Immature natural killer cell (primary cell): ENCODE measurements at places on chromosomes 2 and 18. TPM values are rescaled to one million over a fixed set of nuclear protein-coding genes. Genes with fewer than 3 reads are reported as not detected.

TTR gene
- not detected for polyA plus RNA-seq

SPR gene
- polyA plus RNA-seq: 2.2 TPM

LOXL3 gene
- 0.19 TPM for polyA plus RNA-seq

TM4SF20 gene
- polyA plus RNA-seq: not detected

SPHKAP gene
- polyA plus RNA-seq: not detected

LYPD6 gene
- 0.10 TPM for polyA plus RNA-seq

- H3K36me3 ChIP-seq: no peaks in the 10 kb centered on the region
- no peak for DNase-seq
- H3K4me3 ChIP-seq: no peak overlapping the region
- H3K27ac ChIP-seq: no peak overlapping the region
- H3K4me1 ChIP-seq: peaks cover 3% of the 10 kb centered on the region
Measured at GRCh38 chr2:579961-580360, 97.2 kb downstream of the TMEM18 start.

DNA sequence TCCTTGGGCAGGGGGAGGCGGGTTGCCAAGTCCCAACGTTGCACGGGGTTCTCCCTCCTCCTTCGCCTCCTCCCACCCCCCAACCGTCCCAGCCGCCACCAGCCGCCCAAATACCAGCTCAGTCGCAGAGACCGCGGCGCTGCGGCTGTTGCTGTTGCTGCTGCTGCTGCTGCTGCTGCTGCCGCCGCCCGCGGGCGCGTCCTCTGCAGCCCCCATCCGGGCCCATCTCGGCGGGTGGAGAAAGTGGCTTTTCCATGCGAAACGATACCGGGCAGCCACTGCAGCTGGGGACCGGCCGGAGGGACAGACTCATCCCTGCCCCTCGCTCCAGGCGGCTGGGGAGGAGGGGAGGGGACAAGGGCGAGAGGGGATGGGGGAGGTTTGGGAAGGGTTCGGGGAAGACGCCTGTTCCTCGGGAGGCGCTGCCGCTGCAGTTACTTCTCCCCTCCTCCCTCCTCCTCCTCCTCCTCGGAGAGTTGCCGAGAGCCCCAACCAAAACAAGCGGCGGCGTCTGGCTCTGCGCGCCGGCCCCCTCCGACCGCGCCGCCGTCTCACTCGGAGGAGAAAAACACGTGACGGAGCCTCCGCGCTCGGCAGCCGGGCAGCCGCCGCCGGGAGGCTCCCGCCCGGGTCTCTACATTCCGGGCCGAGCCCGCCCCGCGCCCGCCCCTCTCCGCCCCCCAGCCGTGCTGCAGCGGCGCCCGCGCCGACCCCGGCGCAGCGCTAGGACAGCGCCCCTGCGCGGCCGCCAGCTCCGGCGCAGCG lies at the start of gene IRS1:
IRS1 (minus strand) TSS at position 610 of the 765 bp plus-strand sequence. CDS start 1,082 bp downstream, outside the sequence.
- peak; percentile 32 for DNase-seq
- peaks cover 17% of the 10 kb centered on the region for H3K27me3 ChIP-seq
- no peaks in the 10 kb centered on the region for H3K36me3 ChIP-seq
- H3K27ac ChIP-seq: no peak within 1 kb of the TSS
- H3K4me1 ChIP-seq: peaks cover 17% of the 10 kb centered on the region

DNA sequence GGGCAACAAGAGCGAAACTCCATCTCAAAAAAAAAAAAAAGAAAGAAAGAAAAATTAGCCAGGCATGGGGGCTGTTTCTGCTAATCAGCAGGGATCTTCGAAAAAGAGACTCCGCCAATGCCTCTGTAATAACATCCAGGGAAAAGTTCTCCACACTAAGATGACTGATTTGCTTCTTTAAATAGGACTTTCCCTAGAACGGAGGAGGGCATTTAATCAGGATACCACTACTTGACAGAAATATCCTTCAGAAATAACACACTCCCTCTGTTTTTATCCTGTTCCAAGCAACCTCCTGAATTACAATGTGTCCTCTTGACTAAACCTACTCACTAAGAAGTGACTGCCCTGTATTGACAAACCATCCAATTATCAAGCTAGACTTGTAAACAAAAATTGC lies 21.7 kb downstream of the REV1 start:
- H3K27me3 ChIP-seq: no peaks in the 10 kb centered on the region
- no peak overlapping the region for H3K4me3 ChIP-seq
- no peak overlapping the region for H3K27ac ChIP-seq

GRCh38 chr2:20421988-20422370 lies 24.9 kb upstream of the RHOB start:
- H3K27ac ChIP-seq: no peak overlapping the region
- H3K4me3 ChIP-seq: no peak overlapping the region
- no peaks in the 10 kb centered on the region for H3K27me3 ChIP-seq
- H3K36me3 ChIP-seq: no peaks in the 10 kb centered on the region
- no peak for DNase-seq
- peaks cover 45% of the 10 kb centered on the region for H3K4me1 ChIP-seq

- no peaks in the 10 kb centered on the region for H3K36me3 ChIP-seq
- DNase-seq: no peak
- H3K27ac ChIP-seq: no peak overlapping the region
Measured at GRCh38 chr18:28152754-28153153, 24.2 kb downstream of the CDH2 start.

- peaks cover under 1% of the 10 kb centered on the region for H3K4me1 ChIP-seq
- H3K4me3 ChIP-seq: no peak overlapping the region
- H3K36me3 ChIP-seq: no peaks in the 10 kb centered on the region
- no peak for DNase-seq
Measured at GRCh38 chr18:74351354-74351753, 35.7 kb downstream of the C18orf63 start.

DNA sequence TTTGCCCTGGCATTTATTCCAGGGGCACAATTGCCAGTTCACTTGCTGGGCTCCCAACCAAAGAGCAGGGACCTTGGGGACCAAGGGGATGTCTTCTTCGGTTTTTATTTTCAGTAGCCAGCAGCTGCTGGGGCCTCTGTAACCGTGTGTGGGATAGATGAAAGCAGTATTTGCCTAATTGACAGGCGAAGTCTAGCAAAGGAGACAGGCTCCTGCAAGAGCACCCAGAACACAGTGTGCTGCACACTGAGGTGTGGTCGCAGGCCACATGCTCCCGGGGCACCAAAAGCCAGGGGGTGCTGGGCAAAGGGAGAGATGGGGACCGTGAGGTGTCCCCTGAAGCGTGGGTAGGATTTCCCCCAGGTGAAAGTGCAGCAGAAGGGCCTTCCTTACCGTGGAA lies 5.3 kb downstream of the SAG start:
- peaks cover 31% of the 10 kb centered on the region for H3K4me1 ChIP-seq
- H3K4me3 ChIP-seq: no peak overlapping the region
- no peak for DNase-seq
- H3K27ac ChIP-seq: no peak overlapping the region
- no peaks in the 10 kb centered on the region for H3K36me3 ChIP-seq
